ENCODE measurements at places on chromosomes 2 and 18.

GRCh38 chr2:183034806-183035205 lies 3.5 kb downstream of the NCKAP1 start:
- DNase-seq: no peak

DNA sequence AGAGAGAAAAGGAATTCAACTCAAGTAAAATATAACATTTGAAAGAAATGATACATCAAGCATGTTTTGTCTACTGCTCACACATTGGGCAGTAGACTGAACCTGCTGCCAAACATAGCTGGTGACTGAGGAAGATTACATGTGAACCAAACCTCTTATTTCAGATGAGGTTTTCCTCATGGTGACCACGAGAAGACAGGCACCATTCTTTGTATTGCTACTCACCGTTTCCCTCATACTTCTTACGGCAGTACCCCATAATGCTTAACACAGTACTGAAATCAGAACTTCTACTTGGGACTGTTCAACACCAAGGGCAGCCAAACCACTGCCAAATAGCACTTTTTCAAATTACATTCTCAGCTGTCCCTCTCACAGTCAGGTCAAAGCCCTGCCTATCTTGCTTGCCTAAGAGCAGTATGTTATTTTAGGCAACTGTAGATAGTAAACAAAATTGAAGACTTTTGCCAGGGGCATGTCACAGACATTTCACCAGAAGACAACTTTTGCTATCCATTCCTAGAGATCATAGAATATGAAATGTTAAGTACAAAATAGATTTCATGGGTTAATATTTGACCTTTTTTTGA lies 167.1 kb upstream of the DOK6 start:
- no peak for DNase-seq

- DNase-seq: no peak
These were observed 147.1 kb downstream of the CABLES1 start for GRCh38 chr18:23282437-23282781.

GRCh38 chr2:63465633-63466032 lies 122.6 kb downstream of the WDPCP start:
- DNase-seq: no peak

- DNase-seq: no peak
These were observed 98.6 kb downstream of the HDAC4 start for GRCh38 chr2:239302083-239302807.

DNA sequence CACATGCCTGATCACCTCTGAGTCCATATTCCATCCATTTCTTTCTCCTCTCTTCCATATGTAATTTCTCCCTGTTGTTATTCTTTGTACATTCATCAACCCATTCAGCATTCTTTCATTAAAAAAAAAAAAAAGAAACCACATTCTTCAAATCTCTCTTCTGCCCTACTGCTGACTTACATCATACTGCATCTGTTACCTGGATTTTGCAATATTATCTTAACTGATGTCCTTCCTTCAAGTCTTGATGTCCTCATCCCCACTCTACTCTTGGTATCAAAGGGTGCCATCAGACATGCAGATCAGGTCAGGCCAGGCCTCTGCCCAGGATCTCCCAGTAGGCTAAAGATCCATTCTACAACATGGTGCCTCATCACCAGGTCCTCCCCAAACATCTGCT lies 90.6 kb downstream of the SGPP2 start:
- no peak for DNase-seq

DNA sequence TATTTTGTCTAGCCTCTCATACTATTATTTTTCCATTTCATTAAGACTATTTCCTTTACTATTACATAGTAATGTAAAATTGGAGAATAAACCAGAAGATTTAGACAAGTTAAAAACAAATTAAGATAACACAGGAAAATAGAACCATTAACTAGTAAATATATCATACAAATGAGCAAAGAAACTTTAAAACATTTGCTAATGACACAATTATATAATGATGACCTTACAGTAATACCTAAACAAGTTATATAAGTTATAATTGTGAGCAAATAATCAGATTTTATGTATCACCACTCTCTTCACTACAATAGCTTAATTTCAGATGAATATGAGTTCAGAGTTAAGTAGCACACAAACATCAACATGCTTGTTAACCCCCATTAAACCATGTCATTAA lies 72.6 kb upstream of the GRB14 start:
- DNase-seq: no peak
